WTC11 (cell line): ENCODE measurements at places on chromosomes 4 and X.

DNA sequence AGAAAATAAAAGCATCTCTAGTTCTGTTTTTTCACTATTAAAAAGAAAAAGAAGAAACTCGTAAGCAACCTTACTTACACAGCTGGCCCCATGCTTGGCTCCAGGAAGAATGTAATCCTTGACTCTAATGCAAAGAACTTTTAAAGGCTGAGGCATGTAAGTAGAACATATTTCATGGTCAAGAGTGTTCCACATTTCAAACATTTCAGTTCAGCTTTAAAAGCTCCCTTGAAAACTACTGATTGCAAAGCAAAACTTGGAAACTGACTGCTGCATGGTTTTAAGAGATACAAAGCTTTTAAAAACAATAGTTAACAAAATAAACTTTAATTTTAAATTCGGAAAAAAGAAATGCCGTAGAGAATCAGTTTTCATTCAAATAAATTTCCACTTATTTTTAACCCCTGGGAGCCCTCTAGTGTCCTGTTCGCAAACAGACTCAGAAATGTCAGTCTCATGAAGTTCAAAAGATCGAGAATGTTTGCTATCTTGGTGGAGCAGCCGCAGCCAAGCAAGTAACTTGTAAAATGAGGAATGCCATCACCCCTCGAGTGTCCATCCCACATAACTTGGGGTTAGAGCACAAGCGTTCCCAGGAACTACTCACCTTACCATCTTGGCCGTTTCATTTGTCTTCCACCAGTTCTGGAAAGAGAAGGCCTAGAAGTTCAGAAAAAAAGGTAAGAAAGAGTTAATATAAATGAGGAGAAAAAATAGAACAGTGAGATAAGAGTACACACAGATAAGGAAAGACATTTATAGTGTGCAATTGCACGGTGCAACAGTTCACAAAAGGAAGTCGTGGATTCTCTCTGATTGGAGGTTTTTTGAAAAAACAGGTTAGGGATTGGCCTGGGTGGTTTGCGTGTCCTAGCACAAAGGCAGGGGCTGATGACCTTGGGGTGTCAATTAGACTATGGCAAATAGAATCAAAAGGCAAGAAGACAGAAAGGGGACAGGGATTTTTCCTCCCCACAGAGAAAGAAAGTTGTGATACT, at the start of gene GASK1B:
Gene GASK1B, minus strand, starts transcription at position 765 of the 998 bp plus-strand sequence. CDS start 1,650 bp downstream, outside the sequence.
- no peak within 1 kb of the TSS for H3K4me3 ChIP-seq
- DNase-seq = peak; percentile 20

- no peak overlapping the region for H3K27ac ChIP-seq
- no peak for DNase-seq
- no peak overlapping the region for H3K4me3 ChIP-seq
- peaks cover 8% of the 10 kb centered on the region for H3K4me1 ChIP-seq
Measured at GRCh38 chr4:149489321-149489720, 326.3 kb downstream of the IQCM start.

DNA sequence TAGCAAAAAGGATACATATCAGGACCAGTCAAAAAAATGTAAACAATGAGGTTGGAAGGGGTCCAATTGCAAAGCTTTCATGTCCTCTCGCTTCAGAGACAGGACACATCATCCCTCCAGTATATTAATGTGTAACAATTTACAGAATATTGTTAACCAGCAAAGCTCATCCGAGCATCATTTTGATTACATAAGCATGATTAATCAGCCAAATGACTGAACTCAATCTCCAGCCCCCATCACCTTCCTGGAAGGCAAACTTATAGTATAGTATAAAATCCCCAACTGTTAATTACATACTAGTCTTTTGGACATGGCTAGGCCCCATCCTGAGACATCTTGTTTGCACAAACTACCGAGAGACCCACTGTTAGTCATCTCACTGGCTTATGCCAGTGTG, 77.6 kb upstream of the TRAM1L1 start:
- no peaks in the 10 kb centered on the region for H3K36me3 ChIP-seq
- no peak overlapping the region for H3K4me3 ChIP-seq
- no peak overlapping the region for H3K27ac ChIP-seq
- no peaks in the 10 kb centered on the region for H3K4me1 ChIP-seq

GRCh38 chr4:185219551-185220344, 10.3 kb downstream of the SNX25 start:
- no peaks in the 10 kb centered on the region for H3K27me3 ChIP-seq
- DNase-seq = no peak
- H3K36me3 ChIP-seq = 0 out of 2 replicates have a peak, but pooled peaks cover 3% of the 10 kb centered on the region
- peak overlapping the region; percentile 67; the same call in 1 of the 2 replicates for H3K27ac ChIP-seq
- no peak overlapping the region for H3K4me3 ChIP-seq

GRCh38 chrX:68647156-68647957, at the start of gene STARD8:
TSS of gene STARD8 (plus strand) at chrX:68647666. CDS start at chrX:68647883, 217 bp downstream.
- peaks cover 11% of the 10 kb centered on the region for H3K27me3 ChIP-seq
- no peaks in the 10 kb centered on the region for H3K36me3 ChIP-seq
- peak within 1 kb of the TSS; percentile 45 for H3K4me3 ChIP-seq
- H3K27ac ChIP-seq = no peak within 1 kb of the TSS

GRCh38 chrX:112849016-112849415, 8.4 kb upstream of the AMOT start:
- no peak overlapping the region for H3K4me3 ChIP-seq
- no peak for DNase-seq
- 0 out of 2 replicates have a peak, but pooled peaks cover under 1% of the 10 kb centered on the region for H3K36me3 ChIP-seq
- peaks cover 22% of the 10 kb centered on the region for H3K4me1 ChIP-seq

GRCh38 chrX:120140293-120140981, 18.0 kb upstream of the RHOXF2 start:
- H3K4me3 ChIP-seq = peak overlapping the region; percentile 71
- H3K27ac ChIP-seq = peak overlapping the region; percentile 99
- H3K36me3 ChIP-seq = peaks cover 6% of the 10 kb centered on the region
- peak; percentile 41 for DNase-seq
- H3K4me1 ChIP-seq = peaks cover 72% of the 10 kb centered on the region

GRCh38 chrX:51917604-51918003, 24.2 kb downstream of the MAGED1 start:
- DNase-seq = no peak
- peaks cover 3% of the 10 kb centered on the region; the same call in 1 of the 2 replicates for H3K36me3 ChIP-seq
- H3K4me3 ChIP-seq = no peak overlapping the region
- H3K4me1 ChIP-seq = no peaks in the 10 kb centered on the region

- no peak for DNase-seq
- peak overlapping the region; percentile 85 for H3K27ac ChIP-seq
- peaks cover 11% of the 10 kb centered on the region for H3K36me3 ChIP-seq
- no peaks in the 10 kb centered on the region for H3K27me3 ChIP-seq
- peak overlapping the region; percentile 15; the same call in 1 of the 2 replicates for H3K4me3 ChIP-seq
- H3K4me1 ChIP-seq = peaks cover 79% of the 10 kb centered on the region
Measured at GRCh38 chr4:145907812-145908211, 30.8 kb downstream of the ZNF827 start.

DNA sequence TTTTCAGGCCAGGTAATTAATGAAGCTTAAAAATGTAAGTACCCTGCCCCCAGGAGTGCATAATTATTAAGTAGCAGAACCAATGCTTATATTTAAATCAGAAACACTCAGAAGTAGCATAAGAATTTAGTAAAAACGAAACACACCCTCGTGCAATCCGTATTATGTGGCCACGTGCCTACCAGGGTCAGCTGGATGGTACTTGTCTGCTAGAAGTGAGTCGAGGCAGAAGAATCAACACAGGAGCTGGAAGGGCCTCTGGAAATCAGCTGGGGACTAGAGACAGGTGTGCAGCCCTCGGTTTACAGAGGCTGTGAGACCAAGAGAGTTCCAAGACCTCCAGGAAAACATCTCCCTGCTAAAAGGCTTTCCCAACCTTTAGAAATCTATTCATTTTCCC, 559 bp upstream of the FAM47E start:
- H3K4me3 ChIP-seq = peak overlapping the region; percentile 81
- no peak overlapping the region for H3K27ac ChIP-seq
- peaks cover 50% of the 10 kb centered on the region for H3K27me3 ChIP-seq
- DNase-seq = no peak
- H3K4me1 ChIP-seq = peaks cover 18% of the 10 kb centered on the region
- no peaks in the 10 kb centered on the region for H3K36me3 ChIP-seq

GRCh38 chr4:84958434-84958833, 8.1 kb downstream of the WDFY3 start:
- no peak overlapping the region for H3K4me3 ChIP-seq
- peaks cover 54% of the 10 kb centered on the region for H3K4me1 ChIP-seq
- H3K36me3 ChIP-seq = no peaks in the 10 kb centered on the region; the same call in 1 of the 2 replicates
- H3K27ac ChIP-seq = no peak overlapping the region
- DNase-seq = no peak

- no peak overlapping the region for H3K4me3 ChIP-seq
- H3K27ac ChIP-seq = no peak overlapping the region
Measured at GRCh38 chr4:8772499-8773123, 99.0 kb downstream of the HMX1 start.

- H3K4me1 ChIP-seq = no peaks in the 10 kb centered on the region
- no peak overlapping the region for H3K27ac ChIP-seq
- H3K4me3 ChIP-seq = no peak overlapping the region
- no peaks in the 10 kb centered on the region for H3K36me3 ChIP-seq
Measured at GRCh38 chr4:16263056-16263455, 36.8 kb upstream of the TAPT1 start.

GRCh38 chr4:117334451-117335188, 249.2 kb upstream of the TRAM1L1 start:
- H3K27me3 ChIP-seq = no peaks in the 10 kb centered on the region
- no peak overlapping the region for H3K4me3 ChIP-seq
- no peaks in the 10 kb centered on the region for H3K4me1 ChIP-seq
- no peaks in the 10 kb centered on the region for H3K36me3 ChIP-seq
- no peak overlapping the region for H3K27ac ChIP-seq

DNA sequence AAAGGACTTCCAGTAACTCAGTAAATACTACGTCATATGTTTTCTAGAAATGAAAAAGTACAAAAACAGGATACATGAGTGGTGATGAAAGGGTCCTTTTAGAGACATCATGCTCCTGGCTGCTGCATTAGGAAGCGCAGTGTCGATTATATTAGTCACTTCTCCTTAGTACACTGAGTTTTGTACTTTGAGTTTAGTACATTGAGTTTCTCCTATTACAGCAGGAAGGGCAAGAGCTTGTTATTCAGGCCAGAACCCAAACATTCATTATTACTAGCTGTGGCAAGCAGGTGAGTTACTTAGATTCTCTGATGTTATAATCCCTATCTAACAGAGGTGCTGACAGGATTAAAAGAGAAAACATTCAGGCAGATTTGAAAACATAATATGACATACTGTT, 21.3 kb downstream of the RPGR start:
- H3K4me3 ChIP-seq = no peak overlapping the region

DNA sequence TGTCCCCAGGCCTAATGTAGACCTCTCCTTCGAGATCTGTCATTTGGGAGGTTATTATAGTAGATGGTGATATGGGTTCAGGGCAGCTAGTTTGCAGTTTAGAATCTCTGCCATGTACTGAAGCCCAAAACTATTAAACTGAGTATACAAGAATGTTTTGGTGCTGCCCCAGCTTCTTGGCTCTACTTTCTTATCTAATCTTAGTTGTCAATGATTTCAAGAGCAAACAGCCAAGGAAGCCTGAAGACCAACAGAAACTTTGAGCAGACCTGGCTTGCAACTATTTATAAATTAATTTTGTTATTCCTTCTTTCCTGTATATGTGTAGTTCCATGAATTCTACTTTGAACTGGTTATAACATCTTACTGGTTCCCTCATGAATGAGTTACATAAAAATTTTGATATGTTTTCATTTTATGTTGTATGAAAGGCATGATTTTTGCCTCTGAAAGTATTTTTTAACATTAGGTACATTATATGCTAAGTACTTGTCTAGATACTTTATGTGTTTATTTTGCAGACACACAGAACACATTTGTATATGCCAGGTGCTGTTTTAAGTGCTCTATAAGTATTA, 2.0 kb upstream of the MGST2 start:
- no peak for DNase-seq
- H3K4me1 ChIP-seq = peaks cover 33% of the 10 kb centered on the region
- H3K27me3 ChIP-seq = no peaks in the 10 kb centered on the region
- H3K36me3 ChIP-seq = peaks cover under 1% of the 10 kb centered on the region; the same call in 1 of the 2 replicates

- no peaks in the 10 kb centered on the region for H3K36me3 ChIP-seq
- peaks cover 8% of the 10 kb centered on the region for H3K4me1 ChIP-seq
- no peaks in the 10 kb centered on the region for H3K27me3 ChIP-seq
- DNase-seq = no peak
- H3K27ac ChIP-seq = no peak overlapping the region
- H3K4me3 ChIP-seq = no peak overlapping the region
Measured at GRCh38 chr4:39036172-39036571, 4.0 kb upstream of the TMEM156 start.

GRCh38 chrX:13327666-13328065, 7.8 kb upstream of the ATXN3L start:
- H3K4me1 ChIP-seq = no peaks in the 10 kb centered on the region
- no peak overlapping the region for H3K4me3 ChIP-seq
- H3K36me3 ChIP-seq = no peaks in the 10 kb centered on the region; the same call in 1 of the 2 replicates
- H3K27me3 ChIP-seq = no peaks in the 10 kb centered on the region

- no peaks in the 10 kb centered on the region for H3K36me3 ChIP-seq
- no peaks in the 10 kb centered on the region for H3K27me3 ChIP-seq
- no peak overlapping the region for H3K4me3 ChIP-seq
- DNase-seq = no peak
Measured at GRCh38 chr4:174273930-174274329, 9.5 kb downstream of the FBXO8 start.

GRCh38 chr4:149161247-149161646, 654.4 kb downstream of the IQCM start:
- H3K27me3 ChIP-seq = no peaks in the 10 kb centered on the region
- H3K36me3 ChIP-seq = no peaks in the 10 kb centered on the region
- no peak overlapping the region for H3K4me3 ChIP-seq
- H3K27ac ChIP-seq = no peak overlapping the region

DNA sequence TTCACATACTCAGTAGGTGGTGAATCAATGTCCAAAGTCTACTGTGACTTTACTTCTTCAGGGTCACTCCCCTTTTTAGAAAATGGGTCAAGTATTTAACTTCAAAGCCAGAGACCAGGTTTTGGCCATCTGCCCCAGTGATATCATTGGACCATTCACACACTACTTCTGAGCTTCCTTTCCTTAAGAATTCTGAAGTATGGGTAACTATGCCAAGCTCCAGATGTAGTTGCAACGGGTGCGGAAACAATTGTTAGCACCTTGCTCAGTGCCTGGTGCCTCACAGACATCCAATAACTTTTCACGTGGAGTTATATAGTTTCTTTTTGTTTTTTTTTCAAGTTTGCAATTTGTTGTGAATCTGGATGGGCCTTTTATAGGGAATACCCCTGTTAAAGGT, 62.6 kb downstream of the TTC29 start:
- no peak overlapping the region for H3K27ac ChIP-seq
- DNase-seq = no peak
- H3K27me3 ChIP-seq = no peaks in the 10 kb centered on the region
- no peaks in the 10 kb centered on the region for H3K36me3 ChIP-seq
- H3K4me1 ChIP-seq = no peaks in the 10 kb centered on the region

DNA sequence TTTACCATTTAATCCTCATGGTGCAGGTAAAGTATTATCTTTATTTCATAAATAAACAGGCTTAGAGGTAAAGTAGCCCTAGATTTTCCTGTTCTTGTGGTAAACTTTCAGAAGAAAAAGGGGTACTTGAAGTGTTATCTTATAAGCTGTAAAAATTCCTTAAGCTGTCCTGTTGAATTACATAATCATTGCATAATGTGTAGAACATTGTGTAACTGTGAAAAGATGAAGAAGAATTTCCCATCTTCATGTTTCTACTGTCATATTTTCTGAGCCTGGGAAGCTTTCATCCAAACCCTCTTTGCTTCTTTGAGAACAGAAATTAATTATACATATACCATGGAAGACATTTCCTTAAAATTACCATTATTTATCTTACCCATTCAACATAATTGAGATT, 90.5 kb downstream of the ELOVL6 start:
- no peak overlapping the region for H3K27ac ChIP-seq
- no peak overlapping the region for H3K4me3 ChIP-seq
- peaks cover 27% of the 10 kb centered on the region for H3K36me3 ChIP-seq
- DNase-seq = no peak
- peaks cover 71% of the 10 kb centered on the region for H3K4me1 ChIP-seq

- H3K4me1 ChIP-seq = peaks cover 25% of the 10 kb centered on the region
- no peaks in the 10 kb centered on the region for H3K36me3 ChIP-seq
- DNase-seq = no peak
Measured at GRCh38 chrX:47091149-47091775, 13.0 kb downstream of the RGN start.
